Activated B cell treated with CpG ODN at 0.5 μM for 24 hours (primary cell): ENCODE measurements at places on chromosomes 1 and 21. TPM values are rescaled to one million over a fixed set of nuclear protein-coding genes. Genes with fewer than 3 reads are reported as not detected.

DNA sequence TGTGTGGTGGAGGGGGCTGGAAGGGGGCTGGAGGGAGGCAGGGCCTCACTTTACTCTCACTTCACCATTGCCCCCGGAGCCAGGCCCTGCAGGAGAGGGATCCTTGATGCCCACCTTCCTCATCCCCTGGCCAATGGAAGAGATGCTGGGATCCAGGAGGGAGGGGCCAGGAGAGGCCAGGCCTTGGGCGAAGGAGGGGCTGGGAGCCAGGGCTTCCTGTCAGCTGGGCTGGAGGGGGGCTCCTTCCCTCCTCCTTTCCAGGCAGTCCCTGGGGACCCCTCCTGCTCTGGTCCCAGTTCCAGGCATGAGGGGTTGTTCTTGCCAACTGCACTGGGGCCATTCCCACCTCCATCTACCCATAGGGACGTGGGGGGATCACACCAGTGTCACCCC lies 5.7 kb downstream of the AHDC1 start:
- no peak for DNase-seq

- DNase-seq = no peak
These were observed 28.3 kb downstream of the CD160 start for GRCh38 chr1:145747398-145748247.

DNA sequence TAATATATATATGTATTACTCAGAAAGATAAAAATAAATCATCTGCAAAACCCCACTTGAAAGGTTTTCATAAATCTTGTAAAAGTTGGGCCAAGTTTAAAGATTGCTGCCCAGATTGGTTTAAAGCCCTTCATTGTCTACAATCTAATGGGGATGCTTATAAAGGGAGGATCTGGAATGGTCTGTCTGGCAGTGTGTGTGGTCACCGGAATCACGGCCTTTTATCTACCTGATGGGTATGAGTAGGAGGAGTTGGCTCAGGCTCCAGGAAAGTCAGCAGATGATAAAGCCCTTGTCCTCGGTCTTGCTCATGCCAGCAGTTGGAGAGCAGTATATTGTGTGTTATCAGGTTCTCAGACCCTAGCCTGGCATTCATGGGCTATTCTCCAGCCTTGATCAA lies 197.7 kb downstream of the ROR1 start:
- DNase-seq = no peak

DNA sequence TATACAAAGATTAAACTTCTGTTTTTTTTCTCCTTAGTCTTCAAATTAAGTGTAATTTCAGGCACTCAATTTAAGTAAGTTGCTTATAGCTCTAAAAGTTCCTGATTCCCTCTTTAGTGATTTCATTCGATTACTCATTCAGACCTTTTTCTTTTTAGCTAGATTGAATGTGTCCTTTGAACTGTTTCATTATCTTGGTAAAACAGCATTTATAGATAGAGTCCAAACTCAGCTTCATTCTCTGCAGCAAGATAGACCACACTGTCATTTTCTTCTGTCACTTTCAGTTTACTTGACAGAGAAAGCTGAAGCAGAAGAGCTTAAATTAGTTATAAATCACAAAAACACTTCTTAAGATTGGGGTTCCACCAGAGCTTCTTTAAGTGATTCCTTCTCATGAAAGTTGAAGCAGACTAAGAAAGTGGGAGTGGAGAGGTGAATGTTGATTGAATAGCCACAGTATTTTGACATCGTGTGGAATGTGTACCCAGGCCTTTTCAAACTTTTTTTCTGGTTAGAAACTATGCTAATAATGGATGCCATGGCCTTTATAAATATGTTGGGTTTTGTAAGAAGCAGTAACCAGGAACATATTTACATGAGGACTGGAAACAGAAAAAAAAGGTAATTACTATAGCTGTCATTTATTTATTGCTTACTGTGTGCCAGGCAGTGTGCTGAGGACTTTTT lies 52.2 kb downstream of the ZBTB40 start:
- no peak for DNase-seq

DNA sequence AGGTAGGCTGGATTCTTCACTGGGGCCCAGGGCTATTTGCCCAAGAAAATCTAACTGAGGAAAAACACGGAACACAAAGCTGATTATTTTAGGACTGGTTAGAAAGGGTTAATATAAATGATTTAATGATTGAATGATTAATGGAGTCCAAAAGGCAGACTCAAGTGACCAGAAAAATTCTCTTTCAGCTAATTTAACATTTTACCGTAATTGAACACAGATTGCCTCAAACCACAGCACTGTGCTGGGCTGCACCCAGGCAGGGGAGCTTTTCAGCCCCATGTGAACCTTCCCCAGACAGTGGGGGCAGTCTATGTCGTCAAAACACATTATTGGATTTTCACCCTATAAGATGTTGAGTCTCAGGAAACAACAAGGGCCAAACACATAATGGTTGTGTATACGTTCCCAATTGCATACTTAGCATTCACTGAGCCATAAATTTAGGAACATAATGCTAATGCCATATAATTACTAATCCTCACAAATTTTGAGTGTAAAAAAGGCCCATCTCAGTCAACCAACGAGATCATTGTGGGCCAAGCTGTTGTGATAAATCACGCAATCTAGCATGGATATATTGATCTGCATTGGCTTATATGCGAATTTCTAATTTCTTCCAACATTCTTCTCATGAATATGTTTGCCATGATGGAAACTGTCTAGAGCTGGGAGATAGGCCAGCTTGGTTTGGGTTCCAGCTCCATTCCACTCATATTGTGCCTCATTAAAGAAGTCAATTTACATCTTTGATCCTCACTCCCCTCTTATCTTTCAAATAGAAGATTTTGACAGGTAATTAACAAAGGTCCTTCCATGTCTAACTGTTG lies 27.7 kb downstream of the DSCAM start:
- DNase-seq = no peak

GRCh38 chr1:110672001-110672752 lies 2.6 kb downstream of the KCNA3 start:
- no peak for DNase-seq

DNA sequence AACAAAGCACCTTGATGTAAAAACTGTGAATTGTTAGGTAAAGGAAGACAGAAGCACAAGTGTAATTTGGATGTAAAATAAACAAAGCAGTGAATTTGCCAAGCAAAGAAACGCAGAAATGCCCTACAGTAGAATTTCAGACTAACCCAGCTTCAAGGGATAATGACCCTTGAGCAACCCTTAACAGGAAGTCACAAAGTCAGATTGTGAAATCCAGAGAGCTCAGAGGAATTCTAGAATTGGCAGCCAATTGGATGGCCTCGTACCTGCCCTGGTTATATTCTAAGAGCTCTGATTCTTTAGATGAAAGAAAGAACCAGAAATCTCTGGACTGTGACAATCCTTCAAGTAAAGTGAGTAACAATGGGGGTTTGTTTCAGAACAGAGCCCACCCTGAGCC lies 152.7 kb upstream of the CHRM3 start:
- DNase-seq = no peak

DNA sequence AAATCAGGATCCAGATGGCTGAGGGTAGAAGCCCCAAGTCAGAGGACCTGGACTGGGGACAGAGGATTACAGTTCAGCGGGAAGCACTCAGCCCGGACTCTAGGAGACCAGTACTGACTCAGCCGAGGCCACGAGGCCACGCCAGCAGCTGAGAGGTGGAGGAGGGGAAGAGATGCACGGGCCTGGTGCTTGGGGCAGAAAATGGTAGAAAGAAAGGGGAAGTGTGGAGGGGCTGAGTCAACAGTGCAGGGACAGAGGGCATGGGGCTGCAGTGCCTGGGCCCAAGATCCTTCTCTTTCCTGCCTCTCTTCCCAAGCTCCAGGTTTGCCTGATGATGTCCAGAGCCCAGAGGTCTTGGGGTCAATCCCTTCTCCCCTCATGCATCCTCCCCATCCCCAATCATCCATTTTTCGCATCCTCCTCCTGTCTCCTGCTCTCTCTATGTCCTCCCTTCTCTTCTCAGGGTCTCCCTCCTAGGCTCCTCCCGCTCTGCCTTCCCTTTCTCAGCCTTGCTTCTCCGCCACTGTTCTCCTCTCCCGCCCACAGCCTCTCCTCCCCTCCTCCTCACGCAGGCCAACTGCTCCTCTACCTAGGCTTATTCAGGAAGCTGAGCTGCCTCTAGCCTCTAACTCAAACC lies 7.7 kb downstream of the ARHGEF2 start:
- DNase-seq = peak; percentile 61

DNA sequence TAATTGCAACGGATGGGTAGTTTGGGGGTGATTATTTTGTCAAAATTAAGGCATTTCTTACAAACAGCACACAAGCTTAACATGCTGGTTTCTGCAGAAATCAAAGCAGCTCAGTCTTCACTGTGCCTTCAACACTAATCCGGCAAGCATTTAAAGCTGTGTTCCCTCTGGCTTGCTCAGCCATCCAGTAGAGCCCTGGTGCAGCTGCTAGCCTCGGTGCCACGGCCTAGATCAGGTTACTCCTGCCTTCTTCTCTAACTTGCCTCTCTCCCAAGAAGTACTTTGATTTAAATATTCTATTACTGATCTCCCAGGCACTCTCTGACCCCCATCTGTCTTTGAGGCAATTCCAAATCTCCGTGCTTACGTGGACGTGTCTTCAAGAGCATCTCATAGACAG lies 85.6 kb downstream of the GREM2 start:
- no peak for DNase-seq

- no peak for DNase-seq
These were observed 124.3 kb downstream of the PGBD5 start for GRCh38 chr1:230301822-230302221.

- DNase-seq = no peak
These were observed 517.6 kb upstream of the ADGRL4 start for GRCh38 chr1:79524126-79524525.

DNA sequence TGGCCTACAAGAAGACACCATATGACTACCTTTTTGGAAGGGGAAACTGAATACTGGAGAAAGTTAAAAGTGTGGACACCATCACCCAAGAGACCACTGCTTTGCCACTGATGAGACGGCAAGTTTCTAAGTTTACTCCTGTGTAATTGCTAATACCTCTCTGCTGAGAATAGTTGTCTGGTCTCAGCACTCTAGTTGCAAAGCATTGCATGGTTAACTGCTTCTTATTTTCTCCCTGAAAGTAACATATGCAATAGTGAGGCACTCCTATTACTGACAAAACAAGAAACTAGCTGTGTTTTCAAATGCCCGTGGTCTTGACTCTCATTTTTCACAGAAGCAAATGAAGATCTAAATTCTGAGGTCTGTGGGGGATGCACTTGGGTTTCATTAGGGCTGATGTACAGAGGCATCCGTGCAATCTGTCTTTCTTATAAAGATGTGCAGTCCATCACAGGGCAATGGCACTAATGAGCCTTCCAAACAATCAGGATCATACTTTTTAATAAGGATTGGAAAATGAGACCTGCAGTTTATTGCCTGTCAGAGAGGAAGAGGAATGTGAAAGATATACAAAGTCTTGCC lies 62.9 kb downstream of the IFI44 start:
- DNase-seq = no peak

DNA sequence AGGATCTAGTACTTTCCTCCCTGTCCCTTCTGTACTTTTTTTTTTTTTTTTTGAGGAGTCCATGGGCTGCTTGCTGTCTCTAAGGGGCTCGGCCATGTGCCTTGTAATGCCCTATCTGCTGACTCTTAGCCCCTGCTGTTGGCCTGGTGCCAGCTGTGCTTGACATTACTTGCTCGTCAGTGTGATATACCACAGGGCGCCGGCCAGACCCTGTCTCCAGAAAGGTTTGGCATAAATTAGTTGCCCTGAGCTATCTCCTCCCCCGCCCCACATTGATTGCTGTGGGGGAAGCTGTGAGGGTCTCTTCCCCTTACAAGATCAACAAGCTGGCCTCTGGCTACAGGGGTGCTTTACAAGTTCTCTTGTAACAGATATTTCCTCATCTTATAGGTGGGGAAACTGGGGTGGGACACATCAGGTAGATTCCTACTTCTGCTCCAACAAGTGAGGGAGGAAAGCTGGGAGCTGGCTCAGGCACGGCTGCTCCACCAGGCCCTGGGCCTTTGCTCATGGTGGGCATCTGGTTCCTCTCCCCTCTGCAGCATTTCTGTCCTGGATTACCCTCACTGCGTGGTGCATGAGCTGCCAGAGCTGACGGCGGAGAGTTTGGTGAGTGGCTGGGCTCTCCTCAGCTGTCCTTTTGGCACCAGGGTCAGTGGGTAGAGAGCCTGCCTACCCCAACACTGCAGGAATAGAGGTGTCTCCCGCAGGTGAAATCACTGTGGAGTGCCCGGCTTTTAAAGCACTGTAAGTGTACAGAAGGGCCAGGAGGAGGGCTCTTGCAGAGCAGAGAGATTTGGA lies 15.6 kb downstream of the STRIP1 start:
- no peak for DNase-seq

DNA sequence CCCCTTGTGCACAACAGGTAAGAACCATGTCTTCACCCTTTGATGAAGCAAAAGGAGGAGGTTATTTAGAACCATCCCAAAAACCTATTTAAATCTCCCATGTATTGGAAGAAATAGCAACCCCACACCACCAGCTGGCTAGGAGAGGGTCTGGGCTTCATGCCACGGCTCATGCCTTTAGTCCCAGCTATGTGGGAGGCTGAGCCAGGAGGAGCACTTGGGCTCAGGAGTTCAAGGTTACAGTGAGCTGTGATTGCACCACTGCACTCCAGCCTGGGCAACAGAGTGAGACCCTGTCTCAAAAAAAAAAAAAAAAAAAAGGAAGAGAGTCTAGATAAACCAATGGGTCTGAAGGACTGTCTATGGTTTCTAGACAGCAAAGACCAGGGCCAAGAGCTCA lies 197.9 kb upstream of the COA6 start:
- DNase-seq = no peak

DNA sequence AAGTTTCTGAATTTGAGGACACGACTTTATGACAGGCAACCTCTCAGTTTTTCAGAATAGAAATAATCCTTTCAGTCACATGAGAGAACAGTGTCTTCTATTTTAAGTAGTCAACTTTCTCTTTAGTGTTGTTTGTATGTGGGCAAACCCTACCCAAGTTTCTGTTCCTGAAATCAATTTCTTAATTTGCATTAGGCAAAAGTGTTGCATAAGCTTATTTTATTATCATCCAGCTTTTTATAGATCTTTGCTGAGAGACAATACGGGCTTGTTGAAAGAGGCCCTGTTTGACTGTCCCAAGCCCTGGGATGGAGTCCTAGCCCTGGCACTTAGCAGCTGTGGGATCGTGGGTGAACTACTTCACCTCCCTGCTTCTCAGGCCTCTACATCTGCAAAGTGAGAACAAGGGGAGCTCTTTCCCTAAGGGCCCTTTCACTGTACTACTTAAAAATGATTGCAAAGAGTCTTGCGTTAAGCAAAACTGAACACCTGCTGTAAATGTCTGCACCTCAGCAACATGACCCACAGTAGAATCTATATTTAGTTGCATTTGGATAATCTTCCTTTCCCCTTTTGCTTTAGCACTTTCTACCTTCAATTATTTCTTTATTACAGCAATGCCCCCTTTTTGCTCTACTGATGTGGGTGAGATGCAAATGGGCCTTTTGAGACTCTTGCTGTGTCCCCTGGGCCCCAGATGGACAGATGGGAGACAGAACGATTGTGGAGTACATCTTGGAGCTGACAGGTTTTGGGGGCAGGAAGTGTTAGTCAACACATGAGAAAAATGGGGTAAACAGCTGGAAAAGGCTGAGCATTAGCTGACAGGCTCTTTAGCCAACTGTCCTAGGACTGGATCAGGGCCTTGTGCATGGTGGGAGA lies 41.0 kb upstream of the SCAF4 start:
- DNase-seq = peak; percentile 46

Gene PRRX1
- total RNA-seq = not detected in 2 replicates

Gene EYA3
- total RNA-seq = 26.7 and 31.0 TPM in 2 replicates

Gene PAPPA2
- 0.05 TPM in 1 of 2 replicates, not detected in the other for total RNA-seq

Gene ARHGEF16
- total RNA-seq = not detected in 2 replicates

Gene FAM151A
- total RNA-seq = not detected in 2 replicates

Gene BTG2
- total RNA-seq = 419 and 448 TPM in 2 replicates

Gene LRRC8C
- total RNA-seq = 7.4 and 8.4 TPM in 2 replicates

Gene KCNJ15
- not detected in 2 replicates for total RNA-seq

Gene MMEL1
- total RNA-seq = not detected in 2 replicates

Gene LAX1
- 12.0 and 13.5 TPM in 2 replicates for total RNA-seq
